ENCODE measurements at places on chromosomes 5 and 9. TPM values are rescaled to one million over a fixed set of nuclear protein-coding genes. Genes with fewer than 3 reads are reported as not detected.

Gene CDX1
- not detected for total RNA-seq

Gene HEMGN
- total RNA-seq = not detected

Gene WNK2
- 0.24 TPM for total RNA-seq

Gene INSL6
- not detected for total RNA-seq

Gene LCN9
- total RNA-seq = not detected

Gene ABCA2
- total RNA-seq = 7.5 TPM

Gene NAIP
- 11.2 TPM for total RNA-seq

Gene MYO10
- 0.13 TPM for total RNA-seq

DNA sequence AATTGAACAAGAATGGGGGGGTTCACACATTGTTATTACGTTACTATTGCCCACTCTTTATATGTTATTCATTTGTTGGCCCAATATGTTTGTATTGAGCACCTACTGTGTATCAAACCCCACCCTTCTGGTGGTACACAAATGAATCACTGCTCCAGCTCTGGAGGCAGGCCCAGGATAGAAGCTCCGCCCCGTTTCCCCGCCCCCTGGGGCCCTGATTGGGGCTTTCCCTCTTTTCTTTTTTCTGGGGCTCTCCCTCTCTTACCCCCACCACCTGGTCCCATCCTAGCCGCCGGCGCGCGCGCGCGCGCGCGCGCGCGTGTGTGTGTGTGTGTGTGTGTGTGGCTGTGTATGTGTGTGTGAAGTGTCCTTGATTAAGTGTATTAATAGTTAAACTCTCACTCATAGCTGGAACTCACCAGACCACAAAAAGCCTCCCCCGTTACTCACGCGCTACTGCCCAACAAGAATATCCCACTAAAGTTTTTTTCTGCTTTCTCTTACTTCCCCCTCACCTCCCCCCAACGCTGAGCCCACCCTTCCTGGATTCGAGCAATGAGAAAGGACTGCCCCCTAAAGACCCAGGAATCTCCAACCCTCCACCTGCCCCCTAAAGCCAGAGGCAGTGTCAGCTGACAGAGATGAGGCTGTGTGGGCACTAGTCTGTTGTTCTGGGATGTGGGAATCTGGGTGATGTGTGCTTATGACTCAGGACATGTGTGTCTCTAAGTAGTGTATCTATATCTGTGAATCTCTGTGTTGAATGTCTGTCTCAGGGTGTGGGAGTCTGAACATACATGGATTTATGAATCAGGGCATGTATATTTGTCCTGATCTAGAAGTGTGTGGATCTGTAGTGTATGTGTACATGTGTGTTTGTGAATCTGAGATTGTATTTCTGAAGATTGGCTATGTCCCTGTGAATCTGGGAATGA is 4.0 kb downstream of the CXXC5 start:
- peaks cover 76% of the 10 kb centered on the region for H3K4me1 ChIP-seq
- peak overlapping the region; percentile 98 for H3K4me3 ChIP-seq
- peak; percentile 91 for DNase-seq
- H3K27me3 ChIP-seq = no peaks in the 10 kb centered on the region
- peaks cover 17% of the 10 kb centered on the region for H3K36me3 ChIP-seq

GRCh38 chr5:123089914-123090660 is 1.0 kb downstream of the PRDM6 start:
- DNase-seq = no peak
- no peak overlapping the region for H3K27ac ChIP-seq
- peaks cover 67% of the 10 kb centered on the region for H3K27me3 ChIP-seq
- peaks cover 50% of the 10 kb centered on the region for H3K4me1 ChIP-seq

GRCh38 chr9:99405359-99405758 is 183.3 kb downstream of the SEC61B start:
- no peak overlapping the region for H3K4me3 ChIP-seq
- H3K27ac ChIP-seq = no peak overlapping the region
- H3K36me3 ChIP-seq = no peaks in the 10 kb centered on the region
- no peaks in the 10 kb centered on the region for H3K27me3 ChIP-seq
- no peaks in the 10 kb centered on the region for H3K4me1 ChIP-seq

DNA sequence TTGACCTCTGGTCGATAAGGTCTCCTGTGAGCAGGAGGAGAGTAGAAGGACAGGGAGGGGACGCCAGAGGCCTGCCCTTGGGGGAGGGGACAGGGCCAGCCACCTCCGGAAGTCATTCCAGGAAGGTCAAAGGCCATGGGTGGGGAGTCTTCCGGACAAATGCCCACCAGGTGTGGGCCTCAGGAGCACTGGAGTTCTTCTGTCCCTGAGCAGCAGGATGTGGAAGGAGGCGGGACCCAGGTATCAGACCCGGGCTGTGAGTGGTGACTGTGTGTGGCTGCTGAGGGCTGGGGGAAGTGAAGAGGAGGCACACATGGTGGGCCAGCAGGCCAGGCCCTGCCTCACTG is 13.9 kb downstream of the FGF18 start:
- no peaks in the 10 kb centered on the region for H3K36me3 ChIP-seq
- no peak overlapping the region for H3K27ac ChIP-seq
- H3K4me3 ChIP-seq = no peak overlapping the region
- H3K4me1 ChIP-seq = no peaks in the 10 kb centered on the region
- no peak for DNase-seq
- H3K27me3 ChIP-seq = peaks cover 3% of the 10 kb centered on the region

DNA sequence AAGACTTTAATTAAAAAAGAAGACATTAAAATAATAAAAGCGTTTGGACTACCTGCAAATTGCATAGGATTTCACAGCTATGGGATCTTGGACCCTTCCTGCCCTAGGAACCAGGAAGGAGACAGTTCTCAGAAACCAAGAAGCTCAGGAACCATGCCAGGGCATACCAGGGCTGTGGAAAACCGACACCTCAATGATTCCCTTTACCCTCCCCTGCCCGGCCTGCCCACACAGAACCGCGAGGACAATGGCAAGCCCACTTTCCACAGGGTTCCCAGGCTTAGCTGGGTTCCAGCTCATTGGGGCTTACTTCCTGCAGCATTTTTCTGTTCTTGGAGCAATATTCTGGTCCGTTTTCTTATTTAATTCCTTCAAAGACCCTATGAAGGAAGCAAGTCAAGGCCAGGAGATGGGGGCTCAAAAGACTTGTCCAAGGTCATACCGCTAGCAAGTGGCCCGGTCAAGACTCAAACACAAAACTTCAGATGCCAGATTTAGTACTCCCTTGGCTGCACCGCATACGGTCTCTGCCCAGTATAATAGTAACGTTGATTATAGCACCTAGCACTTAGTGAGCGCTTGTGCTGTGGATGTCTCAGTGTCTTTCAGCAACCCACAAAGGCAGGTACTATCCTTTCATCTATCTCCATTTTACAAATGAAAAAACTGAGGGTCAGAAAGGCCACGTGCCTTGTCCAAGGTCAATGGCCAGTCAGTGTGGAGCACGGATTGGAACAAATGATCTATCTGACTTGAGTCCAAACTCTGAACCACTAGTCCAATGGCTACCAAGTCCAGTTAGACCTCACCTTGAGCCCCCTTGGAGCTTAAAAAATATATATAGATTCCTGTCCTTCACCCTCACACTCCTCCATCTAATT is 6.8 kb downstream of the FAT2 start:
- no peak for DNase-seq
- H3K27ac ChIP-seq = no peak overlapping the region
- H3K4me1 ChIP-seq = no peaks in the 10 kb centered on the region

GRCh38 chr5:145834554-145834916 is 607 bp downstream of the PRELID2 start:
- H3K36me3 ChIP-seq = no peaks in the 10 kb centered on the region
- H3K27ac ChIP-seq = no peak overlapping the region
- peaks cover 14% of the 10 kb centered on the region for H3K4me1 ChIP-seq

DNA sequence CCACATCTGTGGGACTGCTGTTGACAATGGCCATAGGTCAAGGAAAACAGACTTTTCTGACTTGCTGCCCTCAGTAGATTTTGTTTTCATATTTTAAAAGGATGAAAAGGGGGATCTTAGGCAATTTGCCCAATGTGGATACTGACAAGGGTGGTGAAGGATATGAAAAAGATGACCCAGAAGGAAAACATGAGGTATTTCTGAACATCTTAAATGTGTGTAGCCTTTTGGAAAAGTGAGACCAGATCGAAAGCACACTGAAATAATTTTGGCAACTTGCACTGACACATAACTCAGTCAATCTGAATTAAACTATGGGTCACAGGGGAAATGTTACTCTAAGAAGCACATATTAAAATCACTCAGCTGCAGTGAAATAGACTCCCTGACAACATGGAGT is 1793.0 kb upstream of the ACO1 start:
- no peak overlapping the region for H3K4me3 ChIP-seq
- DNase-seq = no peak
- no peaks in the 10 kb centered on the region for H3K36me3 ChIP-seq
- H3K4me1 ChIP-seq = no peaks in the 10 kb centered on the region

- H3K36me3 ChIP-seq = peaks cover 88% of the 10 kb centered on the region
- H3K4me1 ChIP-seq = no peaks in the 10 kb centered on the region
- H3K27ac ChIP-seq = no peak overlapping the region
- H3K4me3 ChIP-seq = no peak overlapping the region
- DNase-seq = no peak
- no peaks in the 10 kb centered on the region for H3K27me3 ChIP-seq
Measured at GRCh38 chr9:120526534-120526933, 53.4 kb downstream of the CDK5RAP2 start.

DNA sequence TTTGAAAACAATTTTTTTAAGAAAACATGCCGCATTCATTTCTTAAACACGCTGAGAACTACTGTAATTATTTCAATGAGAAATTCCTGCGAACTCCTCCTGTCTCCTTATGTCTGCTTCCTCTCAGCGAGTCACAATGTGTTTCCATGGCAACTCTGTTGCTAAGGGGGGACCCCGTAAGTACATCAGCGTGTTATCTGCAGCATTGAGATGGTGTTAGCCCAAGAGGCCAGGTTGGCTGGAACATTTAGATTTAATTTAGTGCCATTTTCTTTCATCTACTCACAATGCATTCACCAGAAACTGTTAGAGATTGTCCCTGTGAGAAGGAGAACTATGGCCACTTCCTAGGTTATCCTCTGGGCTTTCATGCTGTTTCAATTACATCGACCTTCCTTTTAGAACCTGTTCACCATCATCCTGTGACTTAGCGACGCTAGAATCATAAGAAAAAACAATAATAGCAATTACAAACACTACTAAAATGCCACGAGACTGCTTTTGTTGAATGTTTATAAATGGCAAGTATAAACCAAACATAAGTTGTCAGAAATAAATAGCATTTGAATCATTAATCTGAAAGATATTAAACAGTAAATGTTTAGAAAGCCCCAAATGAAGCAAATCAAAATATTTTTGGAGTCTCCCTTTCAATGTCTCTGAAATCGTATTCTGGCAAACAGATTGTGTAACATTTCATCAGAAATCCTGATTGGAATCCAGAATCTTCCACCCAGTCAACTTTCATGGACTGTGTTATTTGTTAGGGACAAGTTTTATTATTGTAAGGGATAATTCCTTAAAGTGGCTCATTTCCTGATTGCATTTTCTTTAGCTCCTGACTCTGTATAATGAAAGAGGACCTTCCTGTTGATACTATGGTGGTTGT is 39.7 kb upstream of the SHC3 start:
- no peak for DNase-seq
- no peaks in the 10 kb centered on the region for H3K36me3 ChIP-seq
- no peak overlapping the region for H3K4me3 ChIP-seq
- H3K27ac ChIP-seq = no peak overlapping the region
- no peaks in the 10 kb centered on the region for H3K4me1 ChIP-seq

DNA sequence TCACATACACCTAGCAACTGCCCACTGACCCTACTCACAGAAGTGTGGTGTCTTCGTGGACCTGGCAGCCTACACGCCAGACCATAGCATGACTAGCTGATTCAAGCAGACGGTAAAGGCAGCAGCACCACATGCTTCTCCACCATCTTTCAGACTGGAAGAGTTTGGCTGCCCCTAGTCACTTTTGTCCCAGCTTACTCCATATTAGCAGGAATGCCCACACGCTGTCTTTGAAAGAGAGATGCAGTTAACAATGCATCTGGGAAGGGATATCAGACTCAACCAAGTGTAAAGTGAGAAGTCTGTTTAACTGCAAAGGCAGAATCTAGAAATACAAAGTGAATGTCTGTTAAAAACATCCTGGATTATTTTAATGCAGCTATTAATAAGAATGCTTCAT is 177.2 kb upstream of the GNA14 start:
- peaks cover 9% of the 10 kb centered on the region for H3K4me1 ChIP-seq
- H3K27me3 ChIP-seq = no peaks in the 10 kb centered on the region
- no peak overlapping the region for H3K4me3 ChIP-seq
- no peak for DNase-seq
- H3K36me3 ChIP-seq = no peaks in the 10 kb centered on the region
- H3K27ac ChIP-seq = no peak overlapping the region

DNA sequence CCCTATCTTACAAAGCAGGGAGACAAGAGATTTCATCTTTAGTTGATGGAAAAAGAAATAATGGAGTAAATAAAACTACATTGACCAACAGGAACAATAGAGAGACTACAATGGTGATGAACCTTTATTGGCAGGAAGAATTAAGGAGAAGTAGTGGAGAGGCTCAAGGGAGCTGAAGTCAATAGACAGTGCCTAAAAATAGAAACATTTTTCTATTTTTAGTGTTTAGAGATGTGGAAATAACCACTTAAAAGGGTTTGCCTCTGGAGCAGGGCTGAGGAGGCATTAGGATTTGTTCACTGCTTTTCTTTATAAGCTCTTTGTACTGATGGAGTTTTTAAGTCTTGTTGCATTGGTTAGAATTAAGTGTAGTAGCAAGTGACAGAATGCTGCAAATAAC is 98.4 kb upstream of the ERCC6L2 start:
- no peak for DNase-seq
- H3K36me3 ChIP-seq = no peaks in the 10 kb centered on the region
- no peak overlapping the region for H3K27ac ChIP-seq
- H3K4me1 ChIP-seq = no peaks in the 10 kb centered on the region

DNA sequence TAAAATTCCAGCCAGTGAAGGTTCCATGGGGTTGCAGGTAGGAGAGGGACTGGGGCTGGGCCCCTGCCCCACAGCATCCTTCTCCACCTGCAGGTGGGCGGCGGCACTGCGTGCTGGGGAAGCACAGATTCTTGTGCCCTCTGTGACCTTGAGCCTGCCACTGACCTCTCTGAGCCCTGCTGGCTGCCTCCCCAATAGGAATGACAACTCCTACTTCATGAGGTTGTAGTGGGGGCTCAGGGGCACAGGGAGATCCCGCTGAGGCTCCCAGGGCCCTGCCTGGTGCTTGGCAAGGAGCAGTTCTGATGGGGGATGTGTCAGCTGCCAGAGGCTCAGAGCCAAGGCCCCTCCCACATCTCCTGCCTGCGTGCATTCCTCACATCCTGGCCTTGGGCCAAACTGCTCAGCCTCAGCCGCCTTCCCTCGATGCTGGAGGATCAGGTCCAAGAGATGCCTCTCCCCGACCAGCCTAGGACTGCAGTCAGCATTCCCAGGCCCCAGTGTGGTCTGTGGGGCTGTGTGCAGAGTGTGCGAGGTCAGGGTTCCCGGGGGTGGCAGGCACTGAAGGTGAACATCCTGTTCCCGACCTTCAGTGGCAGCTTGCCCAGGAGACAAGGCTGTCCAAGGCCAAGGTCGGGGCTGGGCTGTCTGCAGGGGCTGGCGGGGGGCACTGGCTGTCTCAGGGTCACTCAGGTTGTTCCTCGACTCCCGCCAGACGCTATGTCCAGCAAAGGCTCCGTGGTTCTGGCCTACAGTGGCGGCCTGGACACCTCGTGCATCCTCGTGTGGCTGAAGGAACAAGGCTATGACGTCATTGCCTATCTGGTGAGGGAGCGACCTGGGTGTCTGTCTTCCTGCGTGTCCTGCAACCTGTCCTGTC is 7.0 kb downstream of the ASS1 start:
- H3K36me3 ChIP-seq = no peaks in the 10 kb centered on the region
- H3K4me1 ChIP-seq = no peaks in the 10 kb centered on the region
- H3K4me3 ChIP-seq = no peak overlapping the region
- peaks cover 22% of the 10 kb centered on the region for H3K27me3 ChIP-seq
- no peak overlapping the region for H3K27ac ChIP-seq

GRCh38 chr9:116030517-116030916 is 123.1 kb upstream of the PAPPA start:
- DNase-seq = no peak
- H3K27ac ChIP-seq = no peak overlapping the region
- H3K4me3 ChIP-seq = no peak overlapping the region
